ENCODE measurements at places on chromosomes 2 and 18. TPM values are rescaled to one million over a fixed set of nuclear protein-coding genes. Genes with fewer than 3 reads are reported as not detected.

SOX11 gene
- total RNA-seq: 1.5 TPM

DNA sequence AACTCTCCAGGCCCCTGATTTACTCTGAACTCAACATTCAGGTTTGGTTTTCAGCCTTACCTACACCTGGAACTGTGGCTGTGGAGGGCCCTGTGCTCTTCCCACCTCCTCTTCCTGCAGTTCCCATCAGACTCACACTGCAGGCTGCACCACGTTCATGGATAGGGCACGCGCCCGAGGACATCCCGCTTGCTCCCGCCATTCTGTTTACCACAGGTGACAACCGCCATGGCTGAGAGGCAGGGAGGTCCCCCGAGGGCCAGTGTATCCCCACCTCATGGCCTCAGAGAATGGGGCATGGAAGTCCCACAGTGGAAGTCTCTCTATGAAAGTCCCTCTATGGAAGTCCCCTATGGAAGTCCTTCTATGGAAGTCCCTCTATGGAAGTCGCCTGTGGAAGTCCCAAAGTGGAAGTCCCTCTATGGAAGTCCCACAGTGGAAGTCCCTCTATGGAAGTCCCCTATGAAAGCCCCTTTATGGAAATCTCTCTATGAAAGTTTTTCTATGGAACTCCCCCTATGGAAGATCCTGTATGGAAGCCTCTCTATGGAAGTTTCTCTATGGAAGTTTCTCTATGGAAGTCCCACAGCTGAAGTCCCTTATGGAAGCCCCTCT, 358.4 kb upstream of the SALL3 start:
- ATAC-seq: no peak

DNA sequence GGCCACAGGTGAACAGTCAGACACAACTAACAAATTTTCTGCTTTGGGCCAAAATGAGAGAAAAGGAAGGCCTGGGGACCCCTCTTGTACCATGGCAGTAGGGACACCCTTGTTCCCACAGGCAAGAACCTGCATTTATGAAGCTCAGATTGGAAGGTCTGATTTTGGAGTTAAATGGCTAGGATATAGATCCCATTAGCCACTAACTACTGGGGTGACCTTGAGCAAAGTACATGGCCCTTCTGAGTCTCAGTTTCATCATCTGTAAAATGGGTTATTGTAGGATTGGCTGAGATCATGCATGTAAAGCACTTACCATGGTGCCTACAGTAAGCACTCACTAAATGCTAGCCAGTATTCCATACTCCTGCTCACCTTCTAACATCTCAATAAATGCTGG, 101.6 kb upstream of the DAPL1 start:
- ATAC-seq: no peak

GRCh38 chr18:79797518-79798345, at the start of gene KCNG2:
KCNG2 (plus strand) TSS chr18:79797938; CDS start chr18:79863668, 65,730 bp downstream.
- ATAC-seq: peak; percentile 27

DNA sequence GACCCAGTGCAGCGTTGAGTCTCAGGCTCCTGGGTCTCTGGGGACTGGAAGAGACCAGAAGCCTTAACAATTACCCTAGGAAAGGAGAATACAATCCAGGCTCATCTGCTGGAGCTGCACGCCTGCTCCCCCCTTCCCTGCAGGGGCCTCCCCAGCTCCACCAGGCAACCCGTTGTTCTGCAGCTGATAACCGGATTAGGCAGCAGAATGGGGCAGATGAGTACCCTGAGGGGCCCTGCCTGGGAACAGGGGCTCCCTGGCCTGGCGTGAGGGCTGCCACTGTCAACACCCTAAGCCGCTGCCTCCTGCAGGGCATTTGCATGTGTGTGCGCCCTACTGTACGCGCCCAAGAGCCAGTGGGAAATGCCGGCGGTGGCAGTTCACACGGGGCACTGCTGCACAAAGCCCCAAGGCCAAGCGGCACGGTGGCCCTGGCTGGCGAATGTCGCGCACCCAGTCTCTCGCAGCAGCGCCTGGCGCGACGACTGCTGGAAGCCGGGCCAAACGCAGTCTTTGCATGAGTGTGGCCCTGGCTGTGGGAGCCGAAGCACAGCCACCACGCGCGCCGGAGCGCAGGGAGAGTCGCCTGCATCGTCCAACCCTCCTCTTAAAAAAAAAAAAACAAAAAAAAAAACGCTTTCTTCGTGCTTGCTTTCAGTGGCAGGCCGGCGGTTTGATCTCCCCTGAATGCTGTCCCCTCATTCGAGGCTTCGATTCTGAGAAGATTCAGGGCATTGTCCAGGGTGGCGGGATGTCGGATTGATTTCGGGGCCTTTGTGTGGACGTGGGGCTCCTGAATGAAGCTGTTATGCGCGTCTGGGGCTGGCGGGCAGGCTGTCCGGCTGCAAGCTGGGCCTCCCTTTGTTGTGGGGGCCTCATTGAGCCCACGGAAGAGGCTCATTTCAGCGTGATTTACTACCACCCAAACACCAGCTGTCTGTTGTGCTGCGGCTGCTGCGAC, 63.8 kb downstream of the SETBP1 start:
- ATAC-seq: peak; percentile 88

HOXD9 gene
- total RNA-seq: 3.1 TPM

- no peak for ATAC-seq
Measured at GRCh38 chr2:2581331-2582159, 250.5 kb upstream of the MYT1L start.

- no peak for ATAC-seq
Measured at GRCh38 chr2:65071499-65072180, 15.4 kb downstream of the CEP68 start.

TACR1 gene
- total RNA-seq: 2.6 TPM

DNA sequence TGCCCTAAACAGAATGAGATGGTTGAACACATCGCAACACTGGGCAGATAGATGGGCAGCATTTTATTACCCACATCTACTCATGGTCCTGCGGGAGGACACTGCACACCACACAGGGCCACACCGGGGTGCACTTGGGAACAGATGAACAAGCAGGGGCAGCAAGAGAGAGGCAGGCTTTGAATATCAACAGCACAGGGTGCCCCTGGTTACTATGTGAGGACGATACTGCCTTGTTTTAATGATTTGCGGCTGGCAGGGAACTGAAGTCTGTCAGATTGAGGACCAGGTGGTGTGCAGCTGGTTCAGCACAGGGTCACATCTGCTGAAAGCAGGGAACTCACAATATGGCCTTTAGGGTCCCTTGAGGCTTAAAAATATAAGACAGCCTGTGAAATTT, 195.7 kb downstream of the PIEZO2 start:
- peak; percentile 72 for ATAC-seq

HES6 gene
- total RNA-seq: 38.6 TPM

GKN1 gene
- total RNA-seq: not detected

RASGRP3 gene
- 4.0 TPM for total RNA-seq

- no peak for ATAC-seq
Measured at GRCh38 chr2:102106133-102106556, 36.4 kb upstream of the IL1R1 start.

DNA sequence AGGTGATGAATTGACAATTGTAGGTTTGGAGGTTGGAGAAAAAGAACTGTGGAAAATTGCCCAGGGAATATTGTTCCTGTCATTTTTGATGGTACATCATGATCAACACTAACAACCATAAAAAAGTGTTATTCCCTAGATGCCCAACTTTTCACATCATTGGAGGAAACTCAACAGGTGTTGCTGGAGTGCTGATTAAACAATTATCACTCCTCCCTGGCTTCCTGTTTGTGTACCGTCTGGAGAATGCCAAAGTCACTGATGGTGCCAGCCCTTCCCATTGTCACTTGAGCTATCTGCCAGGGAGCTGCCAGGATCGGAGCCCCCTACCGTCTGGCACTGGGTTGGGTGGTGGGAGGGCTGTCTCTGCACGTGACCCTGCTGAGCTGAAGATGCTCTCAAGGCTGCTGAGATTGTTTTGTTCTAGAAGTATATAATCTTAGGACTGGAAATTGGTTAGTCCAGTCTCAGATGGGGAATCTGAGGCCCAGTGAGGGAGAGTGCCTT, 156.9 kb downstream of the PRKCE start:
- no peak for ATAC-seq

DNA sequence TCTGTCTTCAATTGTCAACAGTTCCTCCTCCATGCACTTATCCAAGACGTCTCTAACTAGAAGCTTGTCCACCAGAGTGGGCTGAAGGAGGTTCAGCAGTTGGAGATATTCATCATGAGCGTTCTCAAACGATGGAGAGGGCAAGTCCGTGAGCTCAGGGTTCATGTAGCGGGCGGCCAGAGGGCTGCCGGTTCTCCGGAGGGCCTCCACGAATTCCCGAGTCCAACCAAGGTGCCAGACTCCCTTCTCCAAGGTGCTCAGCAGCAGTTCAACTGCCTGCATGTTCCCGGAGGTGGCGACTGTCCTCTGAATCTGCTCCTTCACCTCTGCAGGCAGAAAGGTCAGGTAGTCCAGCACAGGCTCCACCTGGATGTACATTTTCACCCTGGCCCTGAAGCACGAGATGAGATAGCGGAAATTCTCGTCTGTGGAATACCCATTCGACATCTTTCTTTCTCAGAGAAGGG, 590 bp downstream of the IFIH1 start:
- no peak for ATAC-seq

DNA sequence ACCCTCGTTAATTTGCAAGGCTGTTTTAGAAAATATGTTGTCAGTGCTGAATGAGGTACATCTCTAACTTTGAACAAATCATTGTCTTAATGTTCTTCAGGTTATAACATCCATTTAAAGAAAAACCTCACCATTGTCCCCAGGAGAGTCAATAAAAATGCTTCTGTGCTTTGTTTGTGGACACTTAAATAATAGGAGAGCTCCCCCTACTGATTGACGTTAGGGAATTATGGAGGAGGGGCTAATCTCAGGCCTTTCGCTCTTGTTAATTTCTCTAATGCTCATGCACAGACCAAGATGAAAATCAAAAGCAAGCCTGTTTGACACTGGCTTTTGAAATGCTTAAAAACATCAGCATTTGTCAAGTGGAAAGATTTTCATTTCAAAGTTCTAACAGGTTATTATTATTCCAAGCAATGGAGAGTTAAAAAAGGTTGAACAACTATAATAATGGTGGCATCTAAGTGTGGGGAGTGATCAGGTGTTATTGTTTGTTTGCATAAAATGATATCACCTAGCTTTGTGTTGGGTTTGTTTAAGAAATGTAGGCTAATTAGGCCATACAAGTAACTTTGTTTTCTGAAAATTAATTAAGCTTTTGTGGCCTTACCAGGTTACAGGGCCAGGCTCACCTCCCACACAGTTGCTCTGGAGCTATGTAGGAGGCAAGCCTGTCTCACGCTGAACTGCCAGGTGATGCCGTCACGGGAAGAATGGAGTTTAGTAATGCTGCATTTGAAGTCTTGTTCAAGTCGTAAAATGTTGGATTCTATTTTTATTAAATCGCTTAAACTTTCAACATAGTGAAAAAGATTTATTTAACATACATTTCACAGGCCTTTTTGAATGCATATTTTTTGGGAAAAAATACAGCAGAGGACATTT, 51.7 kb upstream of the SMIM21 start:
- ATAC-seq: peak; percentile 78

- ATAC-seq: no peak
Measured at GRCh38 chr2:144448389-144449027, 71.4 kb downstream of the ZEB2 start.

L3MBTL4 gene
- total RNA-seq: 1.2 TPM

DNA sequence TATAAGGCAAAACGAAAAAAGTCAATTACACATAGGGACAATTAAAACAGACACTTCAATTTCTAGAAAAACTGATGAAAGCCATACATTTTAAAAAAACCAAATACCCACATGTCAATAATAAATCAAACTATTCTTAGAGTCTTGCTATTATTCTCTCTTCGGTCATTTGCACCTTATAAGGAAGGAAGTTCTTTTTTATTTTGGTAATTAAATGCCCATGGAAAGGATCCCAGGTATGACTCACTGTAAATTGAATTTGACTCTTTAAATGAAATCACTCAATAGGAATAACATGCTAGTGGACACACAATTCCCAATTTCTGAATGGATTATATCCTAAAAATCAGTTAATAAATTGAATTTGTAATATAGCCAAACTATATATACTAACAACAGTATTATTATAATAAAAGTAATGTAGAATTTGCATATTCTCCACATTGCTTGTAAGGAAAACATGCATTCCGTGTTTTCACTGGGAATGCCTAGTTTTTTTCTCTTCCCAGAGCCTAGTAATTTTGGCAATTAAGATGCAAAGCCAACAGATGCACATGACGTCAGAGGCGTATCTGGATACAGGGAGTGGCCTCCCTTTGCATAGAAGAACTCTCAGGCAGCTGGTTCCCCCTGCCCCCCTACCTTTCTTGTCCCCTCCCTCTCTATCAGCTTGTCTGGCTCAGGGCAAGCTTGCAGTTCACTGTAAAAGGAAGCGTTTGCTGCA, 153.5 kb upstream of the PGAP1 start:
- ATAC-seq: peak; percentile 95

DNA sequence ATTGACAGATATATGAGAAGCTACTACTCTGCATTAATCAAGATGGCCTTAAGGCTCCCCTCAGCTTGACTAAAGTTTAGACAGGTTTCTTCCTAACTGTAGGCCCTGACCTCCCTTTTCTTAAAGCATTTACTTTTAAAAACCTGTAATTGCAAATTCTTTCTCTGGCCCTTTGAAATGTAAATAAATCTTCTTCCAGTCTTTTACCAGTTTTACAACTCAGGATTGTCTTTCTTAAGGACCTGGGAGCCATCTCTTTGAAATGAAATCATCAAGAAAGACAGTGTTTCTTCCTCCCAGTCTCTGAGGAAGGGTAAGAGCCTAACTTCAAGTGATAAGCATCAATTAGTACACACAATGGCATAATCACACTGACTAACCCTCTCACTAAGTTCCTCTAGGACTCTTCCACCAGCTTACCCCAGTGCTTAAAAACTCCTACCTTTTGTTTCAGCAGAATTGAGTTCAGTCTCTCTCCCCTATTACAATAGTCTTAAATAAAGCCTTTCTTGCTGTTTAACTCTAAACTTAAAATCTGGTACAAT, 58.7 kb upstream of the CDH20 start:
- ATAC-seq: no peak

- no peak for ATAC-seq
Measured at GRCh38 chr18:37717098-37717497, 151.5 kb upstream of the CELF4 start.

WDR54 gene
- total RNA-seq: 47.0 TPM

- no peak for ATAC-seq
Measured at GRCh38 chr2:144572977-144573376, 53.1 kb upstream of the ZEB2 start.

- ATAC-seq: no peak
Measured at GRCh38 chr2:202717598-202718310, 83.0 kb downstream of the FAM117B start.

OR6B2 gene
- total RNA-seq: not detected

ABCB11 gene
- 0.20 TPM for total RNA-seq

DNA sequence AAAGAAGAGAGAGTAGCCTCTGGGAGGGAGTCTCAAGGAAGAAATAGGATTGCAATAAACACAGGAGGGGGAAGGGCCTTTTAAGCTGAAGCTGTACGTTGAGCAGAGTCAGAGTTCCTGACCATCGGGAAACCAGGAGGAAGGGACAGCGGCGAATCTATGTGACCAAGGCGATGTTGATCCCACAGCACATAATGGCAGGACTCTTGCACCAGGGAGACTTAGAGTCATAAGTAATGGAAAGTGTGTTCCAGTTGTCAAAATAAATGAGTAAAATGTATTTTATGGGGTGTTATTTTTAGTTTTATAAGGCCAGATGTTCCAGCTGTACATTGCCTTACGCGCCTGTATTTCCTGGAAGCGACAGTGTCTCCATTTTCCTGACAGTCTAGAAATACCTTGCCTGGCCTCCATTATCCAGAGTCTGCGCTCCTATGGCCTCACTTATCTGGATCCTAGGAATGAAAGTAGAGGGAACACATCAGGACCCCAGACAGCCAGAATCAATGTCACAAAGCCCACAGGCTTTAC, 152.8 kb upstream of the COPS8 start:
- no peak for ATAC-seq

CD8A gene
- 0.94 TPM for total RNA-seq

CFC1 gene
- 0.75 TPM for total RNA-seq
